ENCODE measurements at places on chromosomes 6 and 20.

DNA sequence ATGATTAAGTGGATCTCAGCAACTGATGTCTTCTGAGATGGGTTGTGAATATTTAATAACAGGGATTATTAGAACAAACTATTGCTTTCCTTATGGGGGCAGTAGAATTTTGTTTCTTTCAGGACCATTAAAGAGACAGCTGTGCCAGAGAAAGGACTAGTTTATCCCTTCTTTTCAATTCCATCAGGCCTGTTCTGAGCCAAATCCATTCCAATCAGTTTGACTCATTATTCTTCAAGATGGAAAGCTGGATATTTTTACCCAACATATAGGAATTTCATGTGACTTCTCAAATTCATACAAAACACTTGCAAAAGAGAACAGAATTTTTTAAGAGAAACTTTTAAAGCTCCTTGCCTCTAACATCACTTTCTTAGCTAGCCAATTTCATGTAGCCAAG, 722.0 kb upstream of the FLRT3 start:
- no peak for DNase-seq

DNA sequence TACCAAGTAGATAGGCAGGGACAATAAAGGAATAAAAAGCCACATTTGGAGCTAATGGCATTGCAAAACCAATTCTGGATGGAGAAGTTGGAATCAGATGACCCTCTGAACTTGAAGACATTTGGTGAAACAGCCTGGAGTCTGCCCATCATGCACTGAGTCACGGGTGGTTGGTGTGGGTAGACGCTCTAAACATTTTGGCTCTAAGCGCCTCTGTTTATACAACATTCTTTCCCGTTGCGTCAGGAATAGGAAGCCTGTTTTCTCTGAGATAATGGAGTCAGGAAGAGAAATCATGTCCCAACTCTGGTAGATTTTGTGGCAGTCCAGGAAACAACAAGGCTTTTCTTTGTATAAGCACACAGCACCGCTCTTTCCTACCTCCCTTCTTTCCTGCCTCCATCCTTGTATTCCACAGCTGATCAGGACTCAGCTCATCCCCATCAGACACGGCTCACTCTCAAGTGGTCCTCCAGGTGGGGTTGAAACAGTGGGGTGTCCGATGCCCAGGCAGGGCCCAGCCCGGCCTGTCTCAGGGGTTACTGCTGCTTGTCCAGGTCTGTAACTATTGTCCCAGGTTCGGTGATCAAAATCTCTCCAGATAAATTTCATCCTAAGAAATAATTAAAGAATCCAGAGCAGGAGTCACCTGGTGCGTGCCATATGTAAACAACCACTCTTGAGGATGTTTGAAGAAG, 12.1 kb upstream of the RAMACL start:
- no peak for DNase-seq

GRCh38 chr6:5657684-5658430, 348.9 kb downstream of the NRN1 start:
- no peak for DNase-seq

DNA sequence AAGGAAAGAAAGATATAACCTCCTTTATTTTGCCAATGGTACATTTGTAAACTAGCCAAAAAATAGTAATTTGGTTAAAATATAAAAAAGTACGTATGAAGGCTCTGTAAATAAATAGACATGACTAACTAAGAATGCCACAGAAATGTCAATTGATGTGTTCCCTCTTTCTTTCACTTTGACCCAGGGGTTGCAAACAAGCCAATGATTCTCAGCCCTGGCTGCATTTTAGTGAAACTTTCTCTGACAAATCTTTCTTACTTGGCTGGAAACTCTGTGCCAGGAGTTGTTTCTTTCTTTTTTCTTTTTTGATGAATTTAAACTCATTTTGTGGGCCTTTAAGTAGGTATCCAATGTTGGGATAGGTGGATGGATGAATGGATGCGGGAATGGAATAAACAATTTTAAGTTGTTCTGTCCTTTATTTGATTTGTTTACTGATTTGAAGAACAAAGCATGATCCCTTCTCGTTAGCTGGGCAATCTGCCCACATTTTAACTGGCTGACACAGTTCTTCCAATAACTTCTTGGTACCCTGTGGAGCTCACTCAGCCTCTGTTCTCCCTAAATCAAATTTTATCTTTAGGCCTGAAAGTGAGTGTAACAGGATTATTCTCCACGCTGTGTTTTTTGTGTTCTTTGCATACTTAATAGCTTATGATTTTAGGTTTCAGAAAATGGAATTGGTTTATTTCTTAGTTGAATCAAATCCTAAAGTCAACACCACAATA, 58.6 kb upstream of the GCLC start:
- DNase-seq = no peak

DNA sequence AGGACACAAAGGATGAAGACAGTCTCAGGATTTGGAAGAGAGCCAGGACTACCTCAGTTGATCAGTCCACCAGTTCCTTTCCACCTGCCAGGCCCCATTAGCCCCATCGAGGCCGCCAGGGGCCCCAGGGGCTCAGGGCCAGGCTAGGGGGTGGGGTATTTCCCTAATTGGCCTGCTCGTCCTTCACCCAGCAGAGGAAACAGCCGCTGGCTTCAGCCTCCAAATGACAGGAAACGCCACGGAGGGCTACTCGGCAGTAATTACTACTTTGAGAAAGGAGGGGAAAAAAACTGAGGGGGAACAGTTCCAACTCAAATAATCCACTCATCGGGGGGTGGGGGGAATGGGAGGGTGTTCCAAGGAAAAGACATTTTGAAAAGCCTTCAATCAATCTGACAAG, 42.7 kb downstream of the MAFB start:
- no peak for DNase-seq

DNA sequence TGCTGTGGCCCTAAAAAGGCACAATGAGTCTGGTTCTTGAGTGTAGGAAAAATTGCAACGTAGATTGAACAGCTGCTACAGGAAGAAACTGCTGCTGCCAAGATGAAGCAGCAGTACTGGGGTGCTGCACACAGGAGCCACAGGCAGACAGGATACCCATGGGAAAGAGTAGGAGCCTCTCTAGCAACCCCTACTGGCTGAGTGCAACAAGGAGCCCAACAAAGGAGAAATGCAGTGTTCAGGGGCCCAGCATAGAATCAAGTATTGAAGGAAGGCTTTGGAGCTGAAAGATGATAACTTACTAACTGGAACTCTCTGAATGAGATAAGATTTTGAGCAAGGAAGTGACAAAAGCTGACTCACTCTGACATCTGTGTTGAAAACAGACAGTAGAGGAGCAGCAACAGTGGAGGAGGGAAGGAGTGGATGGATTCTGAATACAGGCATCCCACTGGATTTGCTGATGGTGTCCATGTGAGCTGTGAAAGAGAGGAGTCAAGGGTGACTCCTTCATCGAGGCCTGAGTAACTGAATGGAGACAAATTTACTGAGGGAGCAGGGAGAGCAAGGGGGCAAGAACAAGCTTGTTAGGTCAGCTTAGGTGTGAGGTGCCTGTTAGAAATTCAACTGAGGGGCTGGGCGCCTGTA, 534.7 kb upstream of the JARID2 start:
- DNase-seq = no peak

- DNase-seq = no peak
Observed at GRCh38 chr20:2299301-2299700, 3.5 kb downstream of the TGM3 start.

DNA sequence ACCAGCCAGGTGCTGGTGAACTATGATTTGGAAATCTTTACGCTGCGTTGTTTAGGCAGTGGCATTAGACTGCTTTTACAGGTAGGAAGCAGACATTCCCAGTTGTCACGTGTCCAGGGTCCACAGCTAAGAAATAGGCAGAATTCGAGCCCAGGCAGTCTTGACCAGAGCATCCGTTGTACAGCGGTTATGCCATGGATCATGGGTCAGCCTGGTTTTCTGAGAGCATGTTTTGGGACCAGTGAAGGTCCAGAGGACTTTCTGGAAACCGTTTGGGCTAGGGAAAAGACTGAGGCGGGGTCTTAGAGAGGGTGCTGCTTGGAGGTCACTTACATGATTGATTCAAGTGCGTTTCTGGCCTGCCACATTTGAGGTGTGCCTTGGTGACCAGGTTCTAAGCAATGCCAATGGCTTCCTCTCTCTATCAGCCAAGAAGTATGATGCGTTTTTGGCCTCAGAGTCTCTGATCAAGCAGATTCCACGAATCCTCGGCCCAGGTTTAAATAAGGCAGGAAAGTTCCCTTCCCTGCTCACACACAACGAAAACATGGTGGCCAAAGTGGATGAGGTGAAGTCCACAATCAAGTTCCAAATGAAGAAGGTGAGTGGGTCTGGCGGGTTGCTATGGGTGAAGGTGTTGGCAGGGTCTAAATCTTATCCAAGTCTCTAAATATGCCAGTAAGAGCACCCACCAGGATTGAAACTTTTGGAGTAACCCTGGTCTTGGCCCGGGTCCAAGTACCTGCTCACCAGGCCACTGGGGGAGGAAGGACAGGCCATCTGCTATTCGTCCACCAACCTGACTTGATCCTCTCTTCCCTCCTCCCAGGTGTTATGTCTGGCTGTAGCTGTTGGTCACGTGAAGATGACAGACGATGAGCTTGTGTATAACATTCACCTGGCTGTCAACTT, 1.8 kb downstream of the RPL10A start:
- no peak for DNase-seq

DNA sequence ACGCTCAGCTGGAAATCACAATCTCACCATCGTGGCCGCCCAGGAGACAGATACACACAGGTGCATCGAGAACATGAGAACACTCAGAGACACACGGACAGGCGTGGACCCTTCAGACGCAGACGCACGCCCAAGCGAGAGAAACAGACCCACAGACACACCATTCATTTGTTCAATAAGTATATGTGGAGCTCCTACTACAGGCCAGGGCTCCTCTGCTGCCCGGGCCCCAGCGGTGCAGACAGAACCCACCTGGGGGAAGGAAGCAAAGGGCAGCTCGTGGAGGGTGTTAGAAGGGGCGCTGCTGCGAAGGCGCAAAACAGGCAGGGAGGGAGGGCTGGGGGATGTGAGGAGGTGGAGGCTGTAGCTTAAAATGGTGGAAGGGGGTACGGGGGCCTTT, 39.2 kb downstream of the SRC start:
- DNase-seq = no peak
